ENCODE measurements at places on chromosomes 3 and 15.

DNA sequence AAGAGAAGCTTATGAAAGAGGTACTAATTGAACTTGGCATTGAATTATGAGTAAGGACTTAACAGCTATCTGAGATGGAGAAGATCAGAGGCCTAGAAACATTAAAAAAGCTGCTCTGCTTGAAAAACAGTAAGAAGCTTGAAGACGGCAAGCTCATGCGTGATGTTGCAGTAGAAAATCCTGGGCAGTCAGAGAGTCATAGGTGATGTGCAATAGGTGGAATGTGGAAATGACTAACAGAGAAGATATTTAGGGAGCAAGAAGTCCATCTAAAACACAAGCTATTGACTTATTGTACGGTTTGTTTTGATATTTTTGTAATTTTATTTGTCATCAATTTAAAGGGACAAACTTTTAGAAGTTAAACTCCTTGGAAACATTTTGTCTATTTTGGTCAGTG lies 1101.4 kb downstream of the ROBO2 start:
- no peak for DNase-seq

GRCh38 chr3:119657887-119658702 lies 2.3 kb downstream of the POPDC2 start:
- no peak for DNase-seq

GRCh38 chr3:34582055-34582454 lies 783.6 kb downstream of the PDCD6IP start:
- DNase-seq = no peak

DNA sequence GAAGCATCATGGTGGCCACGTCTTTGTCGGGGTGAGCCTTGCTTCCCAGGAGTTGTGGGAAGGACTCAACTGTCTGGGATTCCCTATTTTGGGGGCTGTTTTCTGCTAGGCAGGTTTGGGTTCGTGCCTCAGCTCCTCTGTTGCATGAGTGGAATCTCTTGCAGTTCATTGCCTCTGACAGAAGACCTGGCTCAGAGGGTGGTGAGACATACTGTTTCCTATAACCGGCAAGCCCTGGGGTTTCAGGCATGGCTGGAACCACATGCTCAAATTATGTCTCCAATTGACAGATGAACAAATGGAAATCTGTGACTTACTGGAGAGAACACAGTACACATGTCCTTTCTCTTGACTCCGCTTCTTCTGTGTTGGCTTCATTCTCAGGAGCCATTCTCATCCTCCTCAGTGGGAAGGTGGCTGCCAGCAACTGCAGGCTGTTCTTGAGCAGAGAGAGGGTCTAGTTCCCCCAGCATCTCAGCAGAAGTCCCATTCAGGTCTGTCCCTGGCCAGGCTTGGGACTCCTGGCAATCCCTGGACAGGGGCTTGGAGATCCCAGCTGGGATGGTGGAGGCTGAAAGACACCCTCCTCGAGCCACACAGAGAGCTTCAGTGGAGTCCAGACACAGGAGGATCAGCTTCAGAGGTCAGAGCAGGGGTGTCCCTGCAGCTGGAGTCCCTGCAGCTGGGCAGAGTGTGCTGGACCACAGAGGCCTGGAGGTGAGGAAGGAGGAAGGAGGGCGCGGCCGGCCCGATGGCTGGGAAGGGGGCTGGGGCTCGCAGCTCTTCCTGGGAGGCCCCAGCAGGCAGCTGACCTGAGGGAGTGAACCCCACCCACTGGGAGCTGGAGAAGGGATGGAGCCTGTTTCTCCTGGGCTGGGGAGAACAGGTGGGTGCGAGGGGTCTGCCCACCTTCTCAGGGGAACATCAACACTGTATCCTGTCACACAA lies 97.6 kb downstream of the LSM3 start:
- DNase-seq = no peak

DNA sequence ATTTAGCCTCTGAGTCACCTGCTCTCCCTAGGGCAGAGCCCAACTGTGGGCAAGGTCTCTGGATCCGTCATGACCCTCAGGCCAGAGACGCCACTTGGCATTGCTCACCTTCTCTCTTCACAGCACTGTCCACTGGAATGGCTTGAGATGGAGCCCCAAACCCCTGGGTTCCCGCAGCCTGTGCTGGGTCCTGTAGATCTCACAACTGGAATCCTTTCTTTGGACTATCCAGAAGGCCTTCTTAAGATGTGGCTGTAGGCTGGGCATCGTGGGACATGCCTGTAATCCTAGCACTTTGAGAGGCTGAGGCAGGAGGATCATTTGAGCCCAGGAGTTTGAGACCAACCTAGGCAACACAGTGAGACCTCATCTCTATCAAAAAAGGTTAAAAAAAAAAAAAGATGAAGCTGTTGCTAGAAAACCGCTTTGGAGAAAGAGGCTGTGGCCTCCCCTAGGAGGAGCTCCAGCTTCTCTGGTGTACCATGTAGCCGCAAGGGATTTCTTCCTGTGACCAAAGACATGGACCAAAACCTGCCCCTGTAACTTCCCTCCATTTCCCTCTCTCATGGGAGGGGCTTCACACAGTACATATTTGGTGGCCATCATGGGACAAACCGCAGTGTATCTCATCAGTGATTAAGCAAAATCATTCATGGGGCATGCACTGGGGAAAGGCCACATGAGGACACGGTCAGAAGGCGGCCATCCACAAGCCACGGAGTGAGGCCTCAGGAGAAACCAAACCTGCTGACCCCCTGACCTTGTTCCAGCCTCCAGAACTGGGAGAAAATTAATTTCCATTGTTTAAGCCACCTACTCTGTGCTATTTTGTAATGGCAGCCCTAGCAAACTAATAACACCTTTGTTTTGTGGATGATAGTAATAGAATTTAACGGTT lies 23.3 kb upstream of the BUB1B start:
- DNase-seq = no peak

- DNase-seq = peak; percentile 24
Measured at GRCh38 chr3:60277361-60277800, 973.9 kb downstream of the FHIT start.

- DNase-seq = peak; percentile 24
Measured at GRCh38 chr15:83413054-83413719, 34.0 kb upstream of the SH3GL3 start.

GRCh38 chr3:56868706-56869105 lies 67.0 kb upstream of the ARHGEF3 start:
- no peak for DNase-seq

DNA sequence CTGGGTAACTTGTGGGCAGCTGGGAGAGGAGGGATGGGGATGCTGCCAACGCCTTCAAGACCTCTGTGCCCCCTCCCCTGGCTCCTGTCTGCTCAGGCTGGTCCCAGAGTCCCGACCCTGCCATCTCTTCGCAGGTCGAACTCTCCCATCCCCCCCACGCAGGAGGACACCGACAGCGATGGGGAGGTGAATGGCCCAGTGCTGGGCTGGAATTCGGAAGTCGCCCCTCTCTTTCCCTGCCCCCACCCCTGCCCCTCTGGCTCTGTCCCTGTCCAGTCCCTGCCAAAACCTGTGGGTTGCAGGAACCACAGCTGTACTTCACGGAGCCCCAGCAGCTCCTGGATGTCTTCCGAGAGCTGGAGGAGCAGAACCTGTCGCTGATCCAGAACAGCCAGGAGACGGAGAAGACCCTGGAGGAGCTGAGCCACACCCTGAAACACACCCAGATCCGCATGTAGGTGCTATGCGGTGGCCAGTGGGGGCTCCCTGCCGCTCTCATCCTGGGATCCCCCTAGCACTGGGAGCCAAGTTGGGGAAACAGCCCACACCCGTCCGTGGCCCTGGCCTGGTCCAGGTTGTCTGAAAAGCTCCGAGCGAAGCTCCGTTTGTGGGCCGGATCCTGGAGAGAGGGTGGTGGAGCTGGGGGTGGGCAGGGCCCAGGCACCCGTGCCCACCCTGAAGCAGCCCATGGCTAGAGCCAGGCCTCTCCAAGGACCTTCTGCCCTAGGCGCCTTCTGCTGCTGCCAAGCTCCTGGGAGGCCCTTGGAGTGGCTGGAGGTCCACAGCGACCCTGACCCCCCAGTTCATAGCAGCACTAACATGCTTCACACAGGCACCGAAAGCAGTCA lies 28.7 kb downstream of the CFAP100 start:
- no peak for DNase-seq

- no peak for DNase-seq
Measured at GRCh38 chr3:155984791-155985417, 114.5 kb downstream of the GMPS start.

DNA sequence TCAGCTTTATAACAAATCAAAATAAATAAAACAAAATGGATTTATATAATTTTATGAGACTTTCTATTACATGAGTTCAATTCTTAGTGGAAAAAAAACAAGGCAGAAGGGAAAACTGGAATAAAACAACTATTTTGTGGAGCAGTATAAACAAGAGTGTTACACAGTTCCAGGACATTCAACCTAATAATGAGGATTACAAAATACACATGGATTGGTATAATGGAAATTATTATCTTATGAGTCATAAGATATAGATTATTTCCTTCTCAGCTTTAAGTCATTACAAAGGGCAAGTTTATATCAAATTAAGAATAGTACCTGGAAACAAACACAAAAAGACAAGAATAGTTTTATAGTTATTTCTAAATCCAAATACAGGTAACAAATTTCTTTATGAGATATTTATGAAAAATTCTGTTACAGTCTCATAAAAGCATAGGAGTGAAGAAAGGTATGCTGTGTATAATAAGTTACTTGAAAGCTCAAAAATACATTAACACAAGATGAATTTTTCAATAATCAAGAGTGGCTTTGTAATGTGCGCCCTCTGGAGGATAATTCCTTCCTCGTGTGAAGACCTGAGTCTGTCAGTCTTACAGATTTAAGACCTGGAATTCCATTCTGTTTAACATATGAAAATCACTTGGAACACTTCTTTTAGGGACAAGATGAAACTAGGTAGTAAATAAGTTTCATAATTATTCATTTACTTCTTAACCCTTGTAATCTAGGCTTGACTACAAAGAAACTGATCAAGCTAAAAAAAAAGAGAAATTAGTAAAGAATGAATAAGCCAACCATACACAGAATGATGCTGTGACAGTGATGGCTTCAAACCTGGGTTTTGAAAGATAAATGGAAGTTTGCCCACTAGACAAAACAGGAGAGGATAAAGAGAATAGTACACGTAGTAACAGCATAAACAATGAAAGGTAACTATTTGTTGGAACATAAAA lies 9.5 kb downstream of the COPS2 start:
- DNase-seq = no peak

GRCh38 chr3:187572441-187572840 lies 97.8 kb downstream of the SST start:
- DNase-seq = no peak

- no peak for DNase-seq
Measured at GRCh38 chr3:85068911-85069310, 110.1 kb downstream of the CADM2 start.

- no peak for DNase-seq
Measured at GRCh38 chr3:188205992-188206416, 52.0 kb downstream of the LPP start.

DNA sequence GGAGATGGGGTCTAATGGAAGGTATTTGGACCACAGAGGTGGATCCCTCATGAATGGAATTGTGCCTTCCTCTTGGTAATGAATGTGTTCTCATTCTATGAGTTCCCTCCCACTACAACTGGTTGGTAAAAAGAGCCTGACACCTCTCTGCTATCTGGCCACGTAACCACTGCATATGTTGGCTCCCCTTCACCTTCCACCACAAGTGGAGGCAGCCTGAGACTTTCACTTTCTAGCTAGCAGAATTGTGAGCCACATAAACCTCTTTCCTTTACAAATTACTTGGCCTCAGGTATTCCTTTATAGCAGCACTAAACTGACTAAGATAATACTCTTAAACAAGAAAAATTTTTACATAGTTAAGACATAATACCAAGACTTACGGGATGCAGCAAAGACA lies 155.3 kb downstream of the NR1I2 start:
- no peak for DNase-seq

GRCh38 chr3:155387571-155387970 lies 94.1 kb upstream of the STRIT1 start:
- no peak for DNase-seq

- DNase-seq = no peak
Measured at GRCh38 chr15:75799190-75799589, 44.1 kb upstream of the UBE2Q2 start.

GRCh38 chr3:71936681-71937080 lies 151.7 kb upstream of the PROK2 start:
- no peak for DNase-seq

DNA sequence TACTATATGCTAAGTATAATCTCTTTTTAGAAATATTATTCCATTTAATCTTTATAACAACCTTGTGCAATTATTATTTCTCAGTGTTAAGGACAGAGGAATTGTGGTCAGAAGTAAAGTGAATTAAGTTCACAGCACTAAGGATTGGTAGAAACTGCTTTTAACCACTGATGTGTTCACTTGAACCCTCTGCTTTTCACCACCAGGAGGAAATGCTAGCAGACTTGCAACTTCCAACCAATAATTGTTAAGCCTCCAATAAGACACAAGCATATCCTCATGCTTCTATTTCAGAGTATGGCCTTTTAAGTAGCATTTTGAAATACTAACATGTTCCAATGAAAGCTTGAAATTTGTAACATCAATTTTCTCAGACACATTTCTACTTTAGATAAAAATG lies 527.4 kb downstream of the SI start:
- DNase-seq = no peak

GRCh38 chr15:96207377-96208006 lies 123.0 kb upstream of the NR2F2 start:
- no peak for DNase-seq

- DNase-seq = no peak
Measured at GRCh38 chr3:10468613-10469354, 36.6 kb downstream of the ATP2B2 start.

- DNase-seq = peak; percentile 80
Measured at GRCh38 chr3:124467980-124468902, 262.0 kb upstream of the UMPS start.

DNA sequence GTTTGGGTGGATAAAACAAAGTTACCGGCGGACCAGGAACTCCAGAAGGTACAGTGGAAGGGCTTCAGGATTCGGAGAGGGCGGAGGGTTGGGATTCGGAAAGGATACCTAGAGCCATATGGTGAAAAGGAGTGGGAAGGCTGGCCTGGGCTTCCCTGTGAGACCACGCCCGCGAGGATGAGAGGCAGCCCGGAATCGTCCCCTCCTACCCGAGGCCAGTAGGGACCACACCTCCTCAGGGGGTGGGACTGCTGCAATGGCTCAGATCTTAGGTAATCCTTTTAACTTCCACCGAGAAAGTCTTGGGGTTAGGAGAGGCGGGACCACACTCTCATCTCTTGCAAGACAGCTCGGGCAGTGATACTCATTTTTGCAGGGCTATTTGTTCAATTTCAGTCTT lies 511.3 kb downstream of the OCA2 start:
- peak; percentile 39 for DNase-seq

DNA sequence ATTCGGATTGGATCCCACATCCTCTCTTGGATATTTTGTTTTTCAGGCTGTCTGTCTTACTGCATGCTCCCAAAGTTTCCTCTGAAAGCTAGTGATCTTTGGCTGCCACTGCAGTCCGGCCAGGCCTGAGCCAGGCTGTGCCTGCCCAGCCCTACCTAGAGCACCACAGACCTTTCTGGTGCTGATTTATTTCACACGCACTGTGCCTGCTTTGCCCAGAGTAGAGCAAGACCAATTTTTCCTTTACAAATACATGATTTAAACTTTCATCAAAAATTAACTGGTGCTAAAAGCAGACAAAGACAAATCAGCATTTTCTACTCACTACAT lies 28.0 kb upstream of the NDUFB4 start:
- no peak for DNase-seq

Measured in glutamatergic neuron (in vitro differentiated cells).